Cortex of kidney (tissue), 1 donor: ENCODE measurements at places on chromosomes 2 and 18.

DNA sequence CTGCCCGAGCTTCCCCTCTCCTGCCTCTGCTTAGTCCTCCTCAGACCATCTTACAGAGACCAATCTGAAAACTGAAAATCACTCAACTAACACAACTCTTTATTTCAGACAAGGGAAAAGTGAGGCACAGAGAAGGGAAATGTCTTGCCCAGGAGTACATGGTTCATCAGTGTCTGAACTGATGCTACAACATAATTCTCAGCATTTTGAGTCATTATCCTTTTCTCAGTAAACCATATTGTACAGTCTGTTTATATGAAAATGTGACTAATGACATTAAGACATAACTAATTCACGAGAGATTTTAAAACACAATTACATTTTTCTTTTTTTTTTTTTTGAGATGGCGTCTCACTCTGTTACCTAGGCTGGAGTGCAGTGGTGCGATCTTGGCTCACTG lies 62.7 kb downstream of the ITSN2 start:
- no peak for DNase-seq

DNA sequence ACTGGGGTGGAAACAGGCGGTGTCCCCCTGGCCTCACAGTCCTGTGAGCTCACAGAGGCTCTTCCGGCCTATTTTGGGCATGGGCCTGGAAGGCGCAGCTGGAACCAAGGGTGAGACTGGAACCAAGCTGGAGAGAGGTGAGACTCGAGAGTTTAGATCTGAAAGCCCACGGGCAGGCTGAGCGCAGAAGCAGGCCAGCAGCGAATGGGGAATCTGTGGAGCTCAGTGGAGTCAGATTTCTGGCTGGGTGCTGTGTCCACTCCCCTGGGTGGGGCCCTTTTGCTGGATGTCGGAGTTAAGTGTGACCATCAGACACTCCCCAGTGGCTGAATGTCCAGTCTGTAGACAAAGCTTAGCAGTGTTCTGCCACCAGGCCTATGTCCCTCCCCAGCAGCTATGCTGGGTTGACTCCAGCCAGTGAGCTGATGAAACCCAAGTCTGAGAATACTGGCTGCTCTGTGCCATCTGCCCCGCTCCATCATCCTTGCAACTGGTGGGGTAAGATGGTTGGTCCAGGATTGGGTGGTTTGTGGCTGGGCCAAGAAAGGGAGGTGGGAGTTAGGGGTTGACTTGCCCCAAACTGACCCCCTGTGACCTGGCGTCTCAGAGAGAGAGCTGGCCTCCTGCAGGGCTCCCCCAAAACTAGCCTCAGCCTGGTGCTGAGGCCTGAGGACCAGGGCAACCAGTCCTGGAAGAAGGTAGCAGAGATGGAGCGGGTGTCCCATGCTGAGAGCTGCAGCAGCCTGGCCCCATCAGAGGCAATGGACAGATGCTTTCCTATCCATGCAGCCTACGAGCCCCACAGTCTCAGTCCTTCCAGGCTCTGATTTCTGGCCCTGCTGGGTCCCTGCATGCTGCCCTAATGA lies 34.4 kb downstream of the CYP26B1 start:
- DNase-seq, result no peak

- DNase-seq, result no peak
Observed at GRCh38 chr2:128436479-128437203, 118.0 kb upstream of the HS6ST1 start.

DNA sequence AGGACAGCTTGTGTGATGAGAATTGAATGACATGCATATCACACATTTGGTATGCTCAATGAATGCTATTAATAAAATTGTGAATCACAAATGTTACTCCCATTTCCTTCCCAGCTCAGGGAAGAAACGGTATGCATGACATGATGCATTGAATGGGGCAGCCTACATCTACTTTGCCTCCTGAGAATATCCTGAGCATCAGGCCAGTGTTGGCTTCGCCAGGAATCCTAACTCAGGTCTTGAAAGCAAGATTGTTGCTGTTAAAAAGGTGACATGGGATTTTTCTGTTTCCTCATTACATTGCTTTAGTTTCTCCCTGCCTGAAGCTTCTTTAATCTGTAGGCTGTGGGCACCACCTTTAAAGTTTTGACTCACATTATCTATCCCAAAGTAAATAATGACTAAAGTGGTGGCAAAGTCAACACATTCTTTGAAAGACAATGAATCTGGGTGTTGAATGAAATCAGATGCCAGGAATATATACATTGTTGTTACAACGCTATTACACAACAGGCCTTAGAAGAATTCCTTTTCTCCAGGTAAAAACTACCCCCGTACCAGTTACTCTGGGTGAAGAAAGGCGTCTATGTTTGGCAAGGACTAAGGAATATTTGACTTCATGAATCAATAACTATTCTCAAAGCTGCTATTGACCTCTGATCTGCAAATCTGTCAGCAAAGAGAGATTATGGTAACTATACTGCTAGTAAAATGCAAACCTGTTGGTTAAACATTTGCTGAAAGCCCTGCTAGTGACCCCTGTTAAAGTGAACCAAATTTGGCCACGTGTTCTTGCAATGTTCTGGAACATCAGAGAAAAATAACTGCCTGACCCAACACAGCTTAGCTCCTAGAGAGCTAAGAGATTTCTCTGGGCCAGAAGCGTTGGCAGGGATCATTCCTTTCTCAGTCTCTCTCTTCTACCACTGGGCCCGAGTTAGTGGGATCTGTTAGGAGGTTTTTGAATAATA lies 30.5 kb upstream of the NEDD4L start:
- no peak for DNase-seq

GRCh38 chr18:335733-336132 lies 67.9 kb upstream of the THOC1 start:
- no peak for DNase-seq

- DNase-seq, result no peak
Observed at GRCh38 chr2:221554769-221555493, 17.2 kb downstream of the EPHA4 start.

DNA sequence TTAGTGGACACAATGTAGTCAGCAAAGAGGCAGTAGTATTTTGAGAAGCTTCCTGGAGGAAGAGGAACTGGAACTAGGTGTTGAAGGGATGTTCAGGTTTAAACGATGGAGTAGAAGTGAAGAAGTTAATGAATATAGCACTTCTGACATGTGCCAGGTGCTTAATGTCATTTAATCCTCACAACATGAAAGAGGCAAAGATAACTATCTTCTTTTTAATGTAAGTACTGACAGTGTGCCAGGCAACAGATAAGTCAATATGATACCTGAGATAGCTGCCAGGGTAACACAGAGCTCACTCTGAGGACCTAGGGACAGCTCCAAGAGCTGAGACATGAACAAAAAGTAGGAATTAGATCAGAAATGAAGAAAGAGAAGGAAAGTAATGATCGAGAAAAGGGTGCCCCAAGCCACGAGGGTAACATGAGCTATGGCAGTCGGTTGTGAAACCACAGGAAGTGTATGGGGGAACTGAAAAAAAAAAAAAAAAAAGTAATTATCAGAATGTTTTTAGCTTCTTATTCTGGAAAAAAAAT lies 140.7 kb downstream of the RNF144A start:
- DNase-seq, result no peak

DNA sequence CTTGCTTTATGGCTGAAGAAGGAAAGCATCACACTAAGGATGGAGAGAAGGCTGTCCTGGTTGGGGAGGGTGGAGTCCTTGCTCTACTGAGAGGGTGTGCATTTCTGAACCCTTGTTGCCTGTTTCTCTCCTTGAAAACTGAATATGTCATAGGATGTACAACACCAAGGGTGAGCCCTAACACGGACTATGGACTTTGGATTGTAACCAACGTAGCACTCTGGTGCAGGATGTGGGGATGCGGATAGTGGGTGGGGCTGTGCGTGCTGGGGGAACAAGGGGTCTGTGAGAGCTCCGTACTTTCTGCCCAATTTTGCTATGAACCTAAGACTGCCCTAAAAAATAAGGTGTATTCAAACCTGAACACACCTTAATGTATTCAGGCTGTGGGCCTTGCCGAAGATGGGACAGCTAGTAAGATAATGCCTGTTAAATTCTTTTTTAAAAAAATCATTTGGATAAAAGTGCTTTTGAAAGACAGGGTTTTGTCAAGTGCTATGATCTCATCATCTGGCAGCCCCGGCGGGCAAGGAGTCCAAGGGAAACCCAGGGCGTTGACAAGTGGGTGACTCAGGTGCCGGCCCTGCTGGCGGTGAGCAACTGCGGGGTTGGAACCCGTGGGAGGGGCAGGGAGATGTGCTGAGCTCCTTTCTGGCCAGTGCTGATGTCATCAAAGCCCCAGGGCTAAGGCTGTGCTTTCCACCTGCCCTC lies 54.0 kb downstream of the GATA6 start:
- DNase-seq, result no peak

GRCh38 chr2:20533993-20534622 lies 87.2 kb downstream of the RHOB start:
- no peak for DNase-seq

DNA sequence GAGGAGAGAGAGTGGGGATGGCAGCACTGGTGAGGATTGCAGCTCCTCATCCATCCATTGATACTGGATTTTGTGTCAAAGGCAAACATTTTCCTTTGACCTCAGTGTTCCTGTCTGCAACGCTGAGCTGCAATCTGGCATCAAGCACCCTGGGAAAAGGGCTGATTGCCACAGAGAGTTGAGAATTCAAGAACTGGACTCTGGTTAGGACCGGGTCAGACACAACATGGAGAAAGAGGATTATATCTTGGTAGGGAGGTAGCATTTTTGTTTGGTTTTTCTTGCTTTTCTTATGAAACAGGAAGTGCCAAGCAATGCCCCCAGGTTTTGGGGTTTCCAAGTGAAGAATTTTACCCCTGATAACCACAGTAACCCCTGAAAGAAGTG lies 81.9 kb upstream of the PKDCC start:
- no peak for DNase-seq

GRCh38 chr2:114156366-114157056 lies 266.6 kb downstream of the ACTR3 start:
- DNase-seq, result no peak

DNA sequence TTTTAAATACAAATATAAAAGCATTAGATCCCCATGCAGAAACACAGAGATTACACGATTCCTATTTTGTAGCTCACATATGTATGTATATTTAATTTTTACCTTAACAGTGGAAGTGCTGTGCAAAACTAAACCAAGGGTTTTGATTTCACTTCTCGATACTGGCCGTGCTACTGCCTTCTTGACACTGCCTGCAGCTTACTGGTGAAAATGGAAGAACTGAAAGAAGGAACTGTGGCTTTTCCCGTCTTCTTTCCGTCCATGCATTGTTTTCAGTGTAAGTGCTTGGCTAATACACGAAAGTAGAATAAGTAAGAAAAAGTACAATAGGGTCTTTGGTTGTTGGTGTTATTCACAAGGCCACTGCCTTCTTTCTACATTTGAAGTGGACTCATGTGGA lies 129.5 kb downstream of the NDUFA10 start:
- DNase-seq, result no peak

DNA sequence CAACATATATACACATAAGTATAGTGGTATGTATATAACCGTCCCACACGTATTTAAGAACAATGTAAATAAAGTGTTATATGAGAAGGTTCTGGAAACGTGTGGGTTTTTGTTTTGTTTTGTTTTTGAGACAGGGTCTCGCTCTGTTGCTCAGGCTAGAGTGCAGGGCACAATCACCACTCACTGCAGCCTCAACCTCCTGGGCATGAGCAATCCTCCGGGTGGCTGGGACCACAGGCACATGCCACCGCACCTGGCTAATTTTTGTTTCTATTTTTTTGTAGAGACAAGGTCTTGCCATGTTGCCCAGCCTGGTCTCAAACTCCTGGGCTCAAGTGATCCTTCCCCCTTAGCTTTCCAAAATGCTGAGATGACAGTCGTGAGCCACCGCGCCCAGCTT lies 6.2 kb downstream of the ADAM17 start:
- DNase-seq, result no peak

- no peak for DNase-seq
Observed at GRCh38 chr2:147082850-147083522, 761.8 kb upstream of the ACVR2A start.

GRCh38 chr2:200470230-200470629 lies 39.6 kb downstream of the KCTD18 start:
- DNase-seq, result no peak

- no peak for DNase-seq
Observed at GRCh38 chr2:12797815-12798214, 81.1 kb downstream of the TRIB2 start.

- DNase-seq, result no peak
Observed at GRCh38 chr2:39494784-39495251, 57.7 kb upstream of the MAP4K3 start.

GRCh38 chr18:11322006-11322405 lies 172.6 kb upstream of the PIEZO2 start:
- DNase-seq, result no peak

DNA sequence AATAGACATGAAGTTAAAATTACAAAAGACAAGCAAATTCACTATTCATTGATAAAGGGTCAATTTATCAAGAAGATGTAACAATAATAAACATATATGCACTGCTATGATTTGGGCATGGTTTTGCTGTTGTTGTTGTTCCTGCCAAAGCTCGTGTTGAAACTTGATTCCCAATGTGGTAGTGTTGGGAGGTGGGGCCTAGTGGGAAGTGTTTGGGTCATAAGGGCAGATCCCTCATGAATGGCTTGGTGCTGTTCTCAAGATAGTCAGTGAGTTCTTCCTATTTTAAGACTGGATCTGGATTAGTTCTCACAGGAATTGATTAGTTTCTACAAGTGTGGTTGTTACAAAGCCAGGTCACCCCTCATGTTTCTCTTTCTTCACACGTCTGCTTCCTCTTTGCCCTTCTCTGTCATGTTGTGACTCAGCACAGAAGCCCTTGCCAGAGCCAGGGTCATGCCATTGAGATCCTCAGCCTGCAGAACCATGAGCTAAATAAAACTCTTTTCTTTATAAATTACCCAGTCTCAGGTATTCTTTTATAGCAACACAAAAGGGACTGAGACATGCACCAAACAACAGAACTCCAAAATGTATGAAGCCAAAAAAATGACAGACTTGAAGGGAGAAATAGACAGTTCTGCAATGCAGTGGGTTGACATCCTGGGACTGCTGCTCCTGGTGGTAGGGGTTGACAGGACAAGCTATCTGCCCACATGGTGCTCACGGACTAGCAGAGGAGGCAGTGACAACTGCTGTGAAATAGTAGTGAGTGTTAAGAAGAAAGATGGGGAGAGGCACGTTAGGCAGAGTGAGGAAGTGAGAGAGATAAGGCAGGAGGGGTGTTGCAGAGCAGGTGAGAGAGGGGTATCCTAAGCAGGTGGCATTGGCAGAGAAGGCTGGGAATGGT lies 18.6 kb upstream of the SKA1 start:
- DNase-seq, result no peak

DNA sequence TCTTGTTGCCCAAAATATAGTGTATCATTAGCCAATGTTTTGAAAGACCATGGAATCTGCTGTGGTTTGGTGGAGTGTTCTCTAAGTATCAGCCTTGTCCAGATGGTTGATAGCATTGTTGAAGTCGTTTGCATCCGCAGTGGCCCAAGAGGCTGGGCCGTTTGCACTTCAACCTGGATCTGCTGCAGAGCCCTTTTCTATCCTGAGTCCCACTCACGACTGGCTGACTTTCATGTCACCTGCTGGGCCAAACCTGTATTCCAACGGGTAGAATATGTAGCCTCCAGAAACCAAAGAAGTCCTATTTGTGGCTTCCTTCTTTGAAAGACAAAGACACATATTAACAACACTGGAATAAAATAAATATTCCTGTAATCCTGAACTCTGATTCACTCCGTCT lies 1154.1 kb downstream of the RPIA start:
- DNase-seq, result no peak
